ENCODE measurements at places on chromosomes 5 and 9. TPM values are rescaled to one million over a fixed set of nuclear protein-coding genes. Genes with fewer than 3 reads are reported as not detected.
A peak's percentile ranks its signal among the peaks of the same experiment; 100 is the strongest.

- H3K36me3 ChIP-seq, result no peaks in the 10 kb centered on the region
- peak; percentile 76 for DNase-seq
- H3K27ac ChIP-seq, result no peak overlapping the region
- no peak overlapping the region for H3K4me3 ChIP-seq
Measured at GRCh38 chr9:87662808-87663528, 63.0 kb upstream of the CTSL start.

- no peak overlapping the region for H3K27ac ChIP-seq
- H3K4me3 ChIP-seq, result no peak overlapping the region
- H3K4me1 ChIP-seq, result peaks cover 2% of the 10 kb centered on the region
- no peaks in the 10 kb centered on the region for H3K36me3 ChIP-seq
- no peak for DNase-seq
Measured at GRCh38 chr9:97629156-97629555, 4.0 kb downstream of the TSTD2 start.

DNA sequence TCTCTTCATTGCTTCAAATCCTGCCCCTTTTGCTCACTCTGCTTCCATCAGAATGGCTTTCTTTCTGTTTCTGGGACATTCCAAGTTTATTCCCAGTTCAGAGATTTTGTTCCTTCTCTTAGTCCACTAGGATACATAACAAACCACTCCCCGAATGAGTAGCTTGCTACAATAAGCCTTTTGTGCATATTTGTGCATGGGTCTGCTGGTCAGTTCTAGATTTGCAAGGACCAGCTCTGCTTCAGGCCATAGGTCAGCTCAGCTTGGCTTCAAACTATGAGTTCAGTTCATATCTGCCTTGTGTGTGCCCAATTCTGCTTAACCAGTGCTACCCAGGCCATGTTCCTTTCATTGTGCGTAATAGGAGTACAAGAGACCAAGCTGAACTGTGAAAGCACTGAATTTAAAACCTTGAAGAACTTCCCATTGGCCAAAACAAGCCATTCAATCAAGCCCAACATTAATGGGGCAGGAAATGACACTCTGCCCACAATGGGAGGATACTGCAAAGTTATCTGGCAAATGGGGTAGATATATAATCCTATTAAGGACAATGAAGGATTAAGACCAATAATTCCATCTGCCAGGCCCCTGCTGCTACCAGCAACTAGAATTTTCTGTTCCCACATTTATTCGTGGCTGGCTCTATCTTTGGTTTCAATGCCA, 328.8 kb downstream of the PRELID2 start:
- no peak overlapping the region for H3K4me3 ChIP-seq
- H3K27ac ChIP-seq, result no peak overlapping the region
- no peaks in the 10 kb centered on the region for H3K27me3 ChIP-seq
- DNase-seq, result no peak

- H3K4me1 ChIP-seq, result no peaks in the 10 kb centered on the region
- H3K27ac ChIP-seq, result no peak overlapping the region
- H3K4me3 ChIP-seq, result no peak overlapping the region
- H3K27me3 ChIP-seq, result no peaks in the 10 kb centered on the region
- no peak for DNase-seq
- no peaks in the 10 kb centered on the region for H3K36me3 ChIP-seq
Measured at GRCh38 chr9:9747787-9748186, 865.0 kb downstream of the PTPRD start.

PCSK5 gene
- 92.3 TPM for polyA plus RNA-seq

GRCh38 chr5:133861161-133861737, 107.2 kb downstream of the C5orf15 start:
- H3K36me3 ChIP-seq, result no peaks in the 10 kb centered on the region
- DNase-seq, result no peak
- no peak overlapping the region for H3K4me3 ChIP-seq

SELENOP gene
- 735 TPM for polyA plus RNA-seq

SOHLH1 gene
- not detected for polyA plus RNA-seq

DNA sequence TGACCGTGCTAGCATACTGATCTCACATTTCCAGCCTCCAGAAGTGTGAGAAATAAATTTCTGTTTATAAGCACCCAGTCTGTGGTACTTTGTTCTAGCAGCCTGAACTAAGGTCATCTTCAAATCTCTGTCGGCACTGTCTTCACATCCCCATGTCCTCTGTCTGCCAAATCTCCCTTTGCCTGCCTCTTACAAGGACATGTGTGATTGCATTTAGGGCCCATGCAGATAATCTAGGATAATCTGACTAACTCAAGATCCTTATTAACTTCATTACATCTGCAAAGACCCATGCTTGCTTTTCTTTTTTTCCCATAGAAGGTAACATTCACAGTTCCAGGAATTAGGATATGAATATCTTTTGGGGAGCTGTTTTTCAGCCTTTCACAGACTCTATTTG, 132.7 kb downstream of the AOPEP start:
- H3K4me1 ChIP-seq, result no peaks in the 10 kb centered on the region
- no peak overlapping the region for H3K27ac ChIP-seq
- H3K4me3 ChIP-seq, result no peak overlapping the region
- H3K36me3 ChIP-seq, result no peaks in the 10 kb centered on the region
- no peak for DNase-seq

GNA14 gene
- 1.7 TPM for polyA plus RNA-seq

C5orf52 gene
- polyA plus RNA-seq, result not detected

DNA sequence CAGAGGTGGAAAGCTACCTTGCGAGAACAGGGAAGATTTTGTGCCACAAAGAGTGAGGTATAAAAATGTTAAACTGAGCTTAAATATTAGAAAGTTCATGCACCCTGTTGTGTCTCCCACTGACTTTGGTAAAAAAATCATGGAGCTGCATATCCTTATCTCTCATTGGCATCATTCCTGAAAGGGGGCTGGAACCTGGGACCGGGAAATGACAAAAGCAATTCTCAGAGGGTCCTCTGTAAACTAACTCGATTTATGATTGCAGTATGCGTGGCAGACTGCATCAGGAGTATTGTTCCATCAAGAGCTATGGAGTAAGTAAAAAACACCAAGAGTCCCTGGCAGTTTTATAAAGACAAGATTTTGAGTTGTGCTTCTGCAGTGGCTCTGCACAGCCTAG, 148.8 kb downstream of the DCP2 start:
- no peaks in the 10 kb centered on the region for H3K4me1 ChIP-seq
- no peaks in the 10 kb centered on the region for H3K36me3 ChIP-seq
- no peak for DNase-seq
- H3K27ac ChIP-seq, result no peak overlapping the region
- H3K27me3 ChIP-seq, result no peaks in the 10 kb centered on the region

DNA sequence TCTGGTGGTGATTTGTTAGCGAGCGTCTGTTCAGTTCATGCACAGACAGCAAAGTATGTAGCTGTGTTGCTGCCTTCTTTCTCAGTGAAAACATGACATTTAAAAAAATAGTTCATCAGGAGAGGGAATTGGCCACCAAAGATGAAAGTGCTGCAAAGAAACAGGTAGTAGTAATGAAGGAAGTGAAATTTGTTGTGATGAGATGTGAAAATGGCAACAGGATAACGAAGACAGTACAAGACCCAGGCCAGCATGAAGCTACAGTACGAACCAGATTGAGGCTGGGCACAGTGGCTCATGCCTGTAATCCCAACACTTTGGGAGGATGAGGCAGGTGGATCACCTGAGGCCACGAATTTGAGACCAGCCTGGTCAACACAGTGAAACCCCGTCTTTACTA, 136.0 kb downstream of the SMARCA2 start:
- H3K4me3 ChIP-seq, result no peak overlapping the region
- H3K4me1 ChIP-seq, result peaks cover 4% of the 10 kb centered on the region
- H3K27ac ChIP-seq, result no peak overlapping the region
- no peak for DNase-seq
- H3K36me3 ChIP-seq, result no peaks in the 10 kb centered on the region
- H3K27me3 ChIP-seq, result no peaks in the 10 kb centered on the region

KLHL9 gene
- polyA plus RNA-seq, result 4.6 TPM

GRCh38 chr5:45385321-45386058, 310.7 kb downstream of the HCN1 start:
- DNase-seq, result no peak
- no peak overlapping the region for H3K27ac ChIP-seq
- H3K4me3 ChIP-seq, result no peak overlapping the region
